Stimulated activated CD4-positive, alpha-beta T cell treated with anti-CD3 and anti-CD28 coated beads, Interleukin-1b, Interleukin-23, amount 100 ng/mL, for 1 hour (primary cell): ENCODE measurements at places on chromosomes 4 and X.

- DNase-seq: no peak
Measured at GRCh38 chr4:85777908-85778631, 303.1 kb downstream of the ARHGAP24 start.

- no peak for DNase-seq
Measured at GRCh38 chr4:24836661-24837242, 41.4 kb downstream of the SOD3 start.

DNA sequence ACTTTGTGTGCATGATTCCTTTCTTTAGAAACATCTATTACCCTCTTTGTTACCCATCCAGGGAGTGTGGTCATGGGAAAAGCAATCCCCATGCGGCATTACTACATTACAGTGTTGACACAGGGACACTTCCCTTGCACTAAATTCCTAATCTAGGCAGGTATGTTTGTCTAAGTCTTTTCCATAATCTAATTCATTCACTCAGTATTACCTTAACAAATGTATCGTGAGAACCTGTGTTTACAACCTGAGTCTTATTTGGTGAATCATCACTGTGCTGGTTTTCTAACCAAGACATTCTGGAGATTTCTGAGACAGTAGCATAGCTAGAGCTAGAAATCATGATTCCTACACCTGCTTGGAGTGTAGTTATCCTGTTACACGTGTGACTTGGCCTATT lies 326.8 kb downstream of the BMPR1B start:
- no peak for DNase-seq

GRCh38 chr4:177964693-177965168 lies 522.5 kb upstream of the AGA start:
- DNase-seq: no peak

DNA sequence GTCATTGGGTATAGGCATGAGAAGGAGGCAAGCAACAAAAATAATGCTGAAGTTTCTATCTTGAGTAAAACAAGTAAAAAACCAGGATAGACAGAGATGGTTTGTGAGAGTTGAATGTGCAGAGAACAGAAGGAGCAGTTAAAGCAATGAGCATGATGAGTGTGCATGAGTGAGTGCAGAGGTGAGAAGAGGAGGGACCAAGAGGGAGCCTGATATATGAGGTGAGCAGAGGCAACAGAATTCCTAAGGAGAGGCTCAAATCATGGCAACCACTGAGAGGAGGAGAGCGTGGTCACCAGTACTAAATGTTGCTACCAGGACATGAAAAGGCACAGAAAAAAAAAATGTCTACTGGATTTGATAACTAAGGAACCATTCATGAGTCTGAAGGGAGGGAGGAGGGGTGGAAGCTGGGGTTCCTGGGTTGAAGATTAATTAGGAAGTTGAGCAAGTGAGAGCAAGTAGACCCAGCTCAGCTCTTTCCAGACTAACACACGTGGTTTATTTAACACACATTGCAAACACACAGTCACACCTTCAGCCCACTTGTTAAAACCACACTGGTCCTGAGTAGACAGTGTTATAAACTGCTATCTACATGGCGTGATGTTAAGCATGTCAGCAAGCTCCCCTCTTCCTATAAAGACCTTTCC lies 69.0 kb upstream of the IQCM start:
- no peak for DNase-seq

GRCh38 chr4:42627885-42628646 lies 28.8 kb downstream of the ATP8A1 start:
- DNase-seq: peak; percentile 0

DNA sequence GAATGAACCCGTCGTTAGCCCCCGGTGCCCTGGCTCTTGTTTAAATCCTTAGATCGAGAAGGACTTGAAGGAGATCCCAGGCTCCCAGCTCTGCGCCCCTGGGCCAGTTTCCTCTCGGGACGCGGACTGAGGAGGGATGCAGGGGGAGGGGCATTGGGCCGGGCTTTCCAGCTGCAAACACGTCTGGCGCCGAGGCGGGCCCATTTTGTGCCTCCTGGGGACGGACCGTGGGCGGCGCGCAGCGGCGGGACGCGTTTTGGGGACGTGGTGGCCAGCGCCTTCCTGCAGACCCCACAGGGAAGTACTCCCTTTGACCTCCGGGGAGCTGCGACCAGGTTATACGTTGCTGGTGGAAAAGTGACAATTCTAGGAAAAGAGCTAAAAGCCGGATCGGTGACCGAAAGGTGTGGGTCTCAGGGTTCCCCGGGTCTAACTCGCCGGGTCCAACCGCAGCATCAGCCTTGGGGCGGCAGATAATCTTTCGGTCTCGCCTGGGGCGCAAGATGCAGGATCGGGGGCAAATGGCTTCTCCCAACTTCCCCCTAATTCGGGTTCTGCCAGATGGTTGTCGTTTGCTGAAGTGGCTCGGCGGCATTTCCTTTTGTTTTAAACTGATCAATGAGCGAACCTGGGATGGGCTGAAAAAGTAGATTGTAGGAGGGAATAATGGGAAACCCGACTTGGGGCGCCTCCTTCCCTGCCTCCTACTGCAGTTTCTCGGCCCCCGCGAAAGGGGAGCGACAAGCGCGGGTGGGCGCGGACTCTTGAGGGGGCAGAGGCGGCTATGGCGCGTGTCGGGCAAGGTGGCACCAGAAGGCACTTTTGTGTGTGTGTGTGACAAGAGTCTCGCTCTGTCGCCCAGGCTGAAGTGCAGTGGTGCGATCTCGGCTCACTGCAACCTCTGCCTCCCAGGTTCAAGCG lies 2.9 kb downstream of the PDGFRA start:
- DNase-seq: no peak

GRCh38 chr4:7757501-7758471 lies 181.9 kb downstream of the AFAP1 start:
- no peak for DNase-seq

- DNase-seq: peak; percentile 38
Measured at GRCh38 chrX:40153345-40154249, 55.8 kb upstream of the BCOR start.

DNA sequence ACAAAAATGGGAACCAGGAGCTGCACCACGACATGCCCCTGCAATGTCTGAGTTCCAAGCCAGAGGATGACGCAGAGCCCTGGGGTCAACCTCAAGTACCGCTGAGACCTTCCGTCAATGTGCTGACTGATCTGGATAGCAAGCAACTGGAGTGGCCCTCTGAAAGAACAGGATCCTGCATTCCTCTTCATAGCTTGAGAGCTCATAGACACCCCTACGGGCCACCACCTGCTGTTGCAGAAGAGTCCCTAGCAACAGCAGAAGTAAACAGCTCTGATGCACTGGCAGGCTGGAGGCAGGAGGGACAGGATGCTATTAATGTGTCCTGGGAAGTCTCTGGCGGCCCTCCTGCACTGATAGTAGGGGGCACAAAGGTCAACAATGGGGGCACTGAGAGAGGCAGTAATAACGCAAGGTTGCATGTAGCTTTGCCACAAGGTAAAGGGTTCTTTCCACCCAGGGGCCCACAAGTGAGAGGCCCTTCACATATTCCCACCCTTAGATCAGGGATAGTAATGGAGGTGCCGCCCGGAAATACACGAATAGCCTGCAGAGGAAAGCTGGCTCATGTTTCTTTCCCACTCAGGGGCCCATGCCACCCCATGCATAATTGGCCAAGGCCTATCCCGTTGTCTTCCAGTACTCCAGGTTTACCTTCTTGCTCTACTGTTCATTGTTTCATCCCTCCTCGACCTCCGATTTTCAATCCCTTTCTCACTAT lies 1.3 kb downstream of the PRR32 start:
- DNase-seq: no peak

GRCh38 chrX:53677286-53677685 lies 9.2 kb downstream of the HUWE1 start:
- DNase-seq: no peak

- no peak for DNase-seq
Measured at GRCh38 chrX:131061306-131061705, 3.2 kb downstream of the ARHGAP36 start.

- DNase-seq: no peak
Measured at GRCh38 chr4:99100876-99101275, 12.3 kb upstream of the ADH5 start.

DNA sequence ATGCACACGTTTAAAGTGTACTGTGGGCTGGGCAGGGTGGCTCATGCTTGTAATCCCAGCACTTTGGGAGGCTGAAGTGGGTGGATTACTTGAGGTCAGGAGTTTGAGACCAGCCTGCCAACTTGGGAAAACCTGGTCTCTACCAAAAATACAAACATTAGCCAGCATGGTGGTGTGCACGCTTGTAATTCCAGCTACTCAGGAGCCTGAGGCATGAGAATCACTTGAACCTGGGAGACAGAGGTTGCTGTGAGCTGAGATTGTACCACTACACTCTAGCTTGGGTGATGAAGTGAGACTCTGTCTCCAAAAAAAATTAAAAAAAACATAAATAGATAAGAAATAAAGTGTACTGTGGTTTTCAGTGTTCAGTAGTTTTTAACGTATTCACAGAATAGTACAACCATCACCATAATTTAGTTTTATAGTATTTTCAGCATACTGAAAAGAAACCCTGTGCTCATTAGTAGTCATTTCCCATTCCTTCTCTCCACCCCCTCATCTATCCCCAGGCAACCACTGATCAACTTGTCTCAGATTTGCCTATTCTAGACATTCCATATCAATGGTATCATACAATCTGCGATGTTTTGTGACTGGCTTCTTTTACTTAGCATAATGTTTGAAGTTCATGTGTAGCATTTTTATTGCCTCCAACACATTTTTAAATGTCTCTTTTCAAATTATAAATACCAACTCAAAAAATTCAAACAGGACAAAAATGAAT lies 19.1 kb downstream of the SLAIN2 start:
- no peak for DNase-seq

DNA sequence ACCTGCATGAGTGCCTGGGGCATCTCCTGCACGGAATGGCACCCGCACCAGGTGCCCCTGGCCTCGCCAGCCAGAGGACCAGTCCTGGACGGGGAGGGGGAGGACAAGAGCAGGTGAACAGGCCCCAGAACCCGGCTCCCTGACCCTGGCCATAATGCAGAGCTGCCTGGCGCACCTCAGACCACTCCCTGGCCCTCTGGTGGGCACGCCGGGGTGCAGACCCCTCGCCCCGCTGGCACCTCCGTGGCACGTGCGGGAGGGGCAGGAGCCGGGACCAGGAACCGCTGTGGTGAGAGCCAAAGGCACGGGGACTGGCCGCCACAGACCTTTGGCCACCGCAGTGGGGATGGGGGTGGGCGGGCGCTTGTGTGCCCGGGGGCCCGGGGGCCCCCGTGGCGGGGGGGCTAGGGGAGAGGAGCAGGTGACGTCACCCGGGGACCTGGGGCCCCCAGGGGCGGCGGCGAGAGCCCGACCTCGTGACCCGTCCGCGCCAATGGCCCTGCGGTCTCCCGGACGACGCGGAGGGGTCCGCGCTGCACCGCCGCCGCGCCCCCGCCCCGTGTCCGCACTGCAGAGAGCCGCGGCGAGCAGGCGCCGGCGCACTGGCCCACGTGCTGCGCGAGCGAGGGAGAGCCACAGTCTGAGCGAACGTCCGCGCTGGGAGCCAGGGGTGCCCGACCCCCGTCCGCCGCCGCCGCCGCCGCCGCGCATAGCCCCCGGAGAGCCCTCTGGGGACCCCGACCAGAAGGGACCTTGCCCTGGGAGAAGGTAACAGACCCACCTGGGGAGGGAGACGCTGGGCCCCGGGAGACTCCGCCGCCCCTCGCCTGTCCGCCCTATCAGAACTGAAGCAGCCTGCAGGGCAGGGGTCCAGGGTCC lies at the start of gene PNMA3:
Gene PNMA3, plus strand, starts transcription at position 600 of the 879 bp plus-strand sequence. CDS start 586 bp downstream, outside the sequence.
- no peak for DNase-seq

- DNase-seq: no peak
Measured at GRCh38 chr4:100986360-100986868, 360.9 kb downstream of the PPP3CA start.

DNA sequence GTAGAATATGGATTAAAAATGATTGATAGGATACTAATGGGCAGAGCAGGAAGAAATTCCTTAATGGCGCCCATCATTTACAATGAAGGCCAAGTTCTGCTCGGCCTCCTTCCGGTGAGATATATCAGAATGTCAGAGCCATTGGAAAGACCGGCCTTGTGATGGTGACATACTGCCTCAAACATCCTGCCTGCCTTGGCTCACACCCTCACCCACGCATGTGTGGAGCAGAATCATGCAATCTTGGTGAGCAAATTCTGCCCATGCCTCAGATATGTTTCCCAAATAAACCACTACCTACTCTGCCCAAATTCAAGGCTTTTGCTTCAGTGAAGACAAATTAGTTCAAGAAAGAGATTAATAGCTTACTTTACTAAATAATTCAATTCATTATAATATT lies 163.3 kb downstream of the MID1 start:
- DNase-seq: no peak

GRCh38 chrX:23871905-23872546 lies 35.7 kb downstream of the APOO start:
- no peak for DNase-seq

GRCh38 chr4:154577324-154577723 lies 13.2 kb downstream of the FGA start:
- no peak for DNase-seq

DNA sequence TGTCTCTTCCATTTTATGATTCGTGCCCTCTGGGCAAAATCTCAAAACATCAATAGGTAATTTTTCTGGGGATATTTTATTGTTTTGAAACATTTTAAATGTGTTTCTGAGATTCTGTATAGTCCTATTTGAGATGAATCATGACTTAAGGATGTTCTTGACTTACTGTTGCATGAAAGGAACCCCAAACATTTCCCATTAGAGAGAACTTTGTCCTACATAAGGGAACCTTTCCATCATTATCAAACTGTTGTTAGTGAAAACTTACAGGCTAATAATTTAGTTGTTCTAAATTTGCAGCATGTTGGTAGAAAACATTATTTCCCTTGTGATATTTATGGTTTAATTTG lies 523.3 kb downstream of the PPARGC1A start:
- DNase-seq: no peak

DNA sequence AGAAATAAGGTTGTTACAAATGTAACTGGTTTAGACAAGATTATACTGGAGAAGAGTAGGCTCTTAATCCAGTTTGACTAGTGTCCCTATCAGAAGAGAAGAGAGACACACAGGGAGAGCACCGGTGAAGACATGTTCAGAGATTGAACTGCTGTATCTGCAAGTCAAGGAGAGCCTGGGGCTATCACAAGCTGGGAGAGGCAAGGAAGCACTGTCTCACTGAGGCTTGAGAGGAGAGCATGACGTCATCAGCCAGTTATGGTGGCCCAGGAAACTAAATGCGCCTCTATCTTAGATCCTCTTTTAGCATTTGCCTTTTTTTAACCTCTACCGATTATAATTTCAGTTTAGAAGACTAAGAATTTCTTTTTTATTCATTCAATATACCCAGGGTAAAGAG lies 583.4 kb downstream of the TRAM1L1 start:
- DNase-seq: no peak
